ENCODE measurements at places on chromosomes 1 and 21.

- DNase-seq = no peak
These were observed 84.7 kb downstream of the DISP3 start for GRCh38 chr1:11563560-11564069.

- no peak for DNase-seq
These were observed 277.1 kb upstream of the SGIP1 start for GRCh38 chr1:66256629-66257572.

DNA sequence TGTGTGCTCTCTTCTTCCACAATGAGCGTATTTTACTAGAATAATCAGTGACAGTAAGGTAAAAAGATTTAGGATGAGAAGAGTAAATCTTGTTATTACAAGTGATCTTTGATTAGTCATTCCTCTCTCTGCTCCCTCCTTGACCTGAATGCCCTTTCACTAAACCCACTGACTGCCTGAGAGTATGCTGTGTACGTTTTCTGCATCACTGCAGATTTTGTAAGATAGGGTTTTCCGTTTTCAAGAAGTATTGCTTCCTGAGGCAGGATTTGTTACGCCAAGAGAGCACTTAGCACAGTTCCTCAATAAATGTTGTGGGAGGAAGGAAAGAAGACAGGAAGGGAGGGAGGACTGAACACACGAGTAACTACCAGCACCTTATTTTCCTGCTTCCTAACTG, 7.7 kb upstream of the LAMB3 start:
- no peak for DNase-seq

DNA sequence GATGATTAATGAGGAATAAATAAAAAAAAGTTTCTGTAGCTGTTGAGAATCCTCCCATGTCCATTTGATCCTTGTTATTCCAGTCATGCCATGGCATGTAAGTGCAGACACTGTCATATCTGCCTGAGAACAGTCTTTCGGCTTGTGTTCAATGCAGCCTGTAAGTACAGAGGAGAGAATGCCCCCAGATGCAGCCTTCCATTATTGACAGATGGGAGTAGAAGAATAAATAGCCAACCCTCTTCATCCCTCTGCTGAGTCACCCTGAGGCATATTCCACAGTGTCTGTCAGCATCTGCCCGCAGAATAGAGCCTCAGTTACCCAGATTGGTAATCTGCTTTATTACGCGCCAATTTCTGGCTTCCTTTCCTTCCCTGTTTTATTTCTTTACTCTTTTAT, 139.4 kb downstream of the LRRC7 start:
- DNase-seq = no peak

DNA sequence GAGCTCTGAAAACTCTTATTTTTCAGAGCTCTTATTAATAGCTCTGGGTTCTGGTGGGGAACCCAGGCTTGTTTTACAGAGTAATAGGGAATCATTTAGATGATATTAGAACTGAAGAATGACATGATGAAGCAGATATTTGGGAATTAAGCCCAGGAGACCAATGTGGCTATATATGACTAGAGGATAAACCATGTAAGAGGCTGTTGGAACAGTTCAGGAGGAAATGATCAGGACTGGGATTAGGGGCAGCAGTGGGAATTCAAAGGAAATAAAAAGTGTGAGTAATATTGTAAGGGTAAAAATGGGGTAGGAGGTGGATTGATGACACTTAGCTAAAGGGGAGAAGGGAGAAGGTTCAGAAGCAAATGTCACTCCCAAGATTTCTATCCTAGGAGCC, 58.6 kb downstream of the GIPC2 start:
- no peak for DNase-seq

- DNase-seq = no peak
These were observed 240.2 kb upstream of the PTBP2 start for GRCh38 chr1:96481409-96481808.

DNA sequence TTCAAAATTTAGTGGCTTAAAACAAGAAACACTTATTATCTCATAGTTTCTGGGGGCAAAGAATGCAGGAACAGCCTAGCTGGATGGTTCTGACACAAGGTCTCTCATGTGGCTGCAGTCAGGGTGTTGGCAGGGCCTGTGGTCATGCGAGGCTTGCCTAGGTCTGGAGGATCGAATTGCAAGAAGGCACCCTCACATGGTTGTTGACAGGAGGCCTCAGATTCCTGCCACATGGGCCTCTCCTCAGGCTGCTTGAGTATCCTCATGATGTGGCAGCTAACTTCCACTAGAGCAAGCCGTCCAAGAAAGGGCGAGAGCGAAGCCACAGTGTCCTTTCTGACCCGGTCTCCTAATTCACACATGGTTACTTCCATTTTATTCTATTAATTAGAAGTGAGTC, 6.2 kb upstream of the NRIP1 start:
- DNase-seq = no peak

DNA sequence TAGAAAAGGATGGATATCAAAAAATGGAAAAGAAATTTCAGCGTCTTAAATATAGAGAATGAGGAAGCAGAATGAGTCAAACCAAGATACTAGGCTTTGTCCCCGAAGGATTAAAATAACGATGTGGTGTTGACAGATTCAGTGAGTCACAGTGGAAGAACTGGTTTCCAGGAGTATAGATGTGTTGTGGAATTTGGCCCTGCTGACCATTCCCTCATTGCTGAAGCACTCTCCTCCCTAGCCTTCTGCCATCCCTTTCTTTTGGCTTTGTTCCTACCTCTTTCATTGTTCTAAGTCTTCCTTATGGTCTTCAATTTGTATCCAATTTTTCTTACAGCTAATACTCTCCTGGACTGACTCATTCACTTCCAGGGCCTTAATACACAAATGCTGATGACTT, 23.1 kb upstream of the USP25 start:
- DNase-seq = no peak

DNA sequence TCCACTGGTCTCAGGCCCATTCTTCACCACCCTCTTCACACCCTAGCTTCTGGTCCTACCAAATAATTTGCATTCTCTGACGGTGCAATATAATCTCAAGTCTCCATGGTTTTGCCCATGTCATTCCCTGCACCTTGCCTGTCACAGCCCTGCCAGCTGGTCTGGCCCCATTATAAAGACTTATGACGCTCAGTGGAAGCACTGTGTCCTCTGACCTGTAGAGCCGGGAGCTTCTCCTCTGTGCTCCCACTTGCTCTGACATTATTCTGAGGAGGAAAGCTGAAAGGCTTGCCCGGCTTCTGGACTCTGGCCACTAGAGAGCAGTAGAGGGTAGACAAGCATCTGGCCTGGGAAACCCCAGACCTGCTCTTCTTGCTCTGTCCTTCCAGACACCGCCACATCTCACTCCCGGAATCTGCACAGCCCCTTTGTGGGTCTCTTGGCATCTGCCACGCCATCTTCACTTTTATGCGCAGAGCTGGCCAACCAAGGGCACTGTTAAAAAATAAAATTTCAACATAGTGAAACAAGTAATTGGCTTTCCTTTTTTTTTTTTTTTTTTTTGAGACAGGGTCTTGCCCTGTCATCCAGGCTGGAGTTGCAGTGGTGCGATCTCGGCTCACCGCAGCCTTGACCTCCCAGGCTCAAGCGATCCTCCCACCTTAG, 44.4 kb downstream of the NENF start:
- DNase-seq = peak; percentile 43

DNA sequence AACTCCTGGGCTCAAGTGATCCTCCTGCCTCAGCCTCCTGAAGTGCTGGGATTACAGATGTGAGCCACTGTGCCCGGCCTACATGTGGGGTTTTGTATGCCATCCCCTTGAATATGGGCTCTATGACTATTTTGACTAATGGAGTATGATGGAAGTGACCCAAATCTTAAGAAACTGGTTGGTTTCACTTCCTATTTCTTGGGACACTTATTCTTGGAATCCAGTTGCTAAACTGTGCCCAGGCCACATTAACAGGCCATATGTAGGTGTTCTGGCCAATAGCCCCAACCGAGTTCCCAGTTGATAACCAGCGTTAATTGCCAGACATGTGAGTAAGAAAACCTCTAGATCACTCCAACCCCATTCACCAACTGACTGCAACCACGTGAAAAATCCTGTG, 36.3 kb upstream of the CLIC4 start:
- no peak for DNase-seq

GRCh38 chr1:227308367-227309336, 9.6 kb downstream of the CDC42BPA start:
- no peak for DNase-seq

- DNase-seq = no peak
These were observed 68.3 kb downstream of the TCP10L start for GRCh38 chr21:32516756-32517649.

DNA sequence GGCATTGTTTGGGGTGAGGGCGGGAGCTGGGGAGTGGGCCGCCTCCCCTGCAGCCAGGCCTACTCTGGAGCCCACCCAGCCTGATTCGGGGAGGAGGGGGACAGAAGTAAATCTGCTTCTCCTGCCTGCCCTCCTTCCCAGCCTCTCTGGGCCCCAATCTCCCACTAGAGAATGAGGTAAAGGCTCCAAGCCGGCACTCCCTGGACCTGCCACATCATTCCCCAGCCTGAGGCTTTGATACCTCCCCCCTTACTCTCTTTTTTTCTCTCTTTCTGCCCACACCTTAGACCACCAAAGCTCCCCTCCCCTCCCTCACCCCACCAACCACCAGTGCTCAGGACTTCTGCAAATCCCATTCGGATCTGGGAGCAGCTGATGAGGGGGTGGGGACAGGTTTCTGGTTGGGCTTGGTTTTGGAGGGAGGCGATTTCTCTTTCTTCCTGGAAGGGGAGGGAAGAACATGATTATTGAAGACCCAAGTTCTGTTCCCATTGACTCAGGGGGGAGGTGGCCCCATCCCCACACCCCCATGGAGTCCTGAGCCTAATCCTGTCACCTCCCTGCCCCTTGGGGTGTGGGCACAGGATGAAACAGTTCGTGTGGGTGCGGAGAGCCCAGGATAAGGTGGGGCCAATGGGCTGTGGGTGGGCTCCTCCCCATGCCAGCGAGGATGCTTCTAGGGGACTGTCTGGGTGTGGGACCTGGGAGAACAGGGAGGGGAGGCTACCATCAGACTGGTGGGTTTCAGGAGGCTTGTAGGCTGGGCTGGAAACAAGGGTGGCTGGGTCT, 1.3 kb downstream of the MAP7D1 start:
- no peak for DNase-seq

GRCh38 chr21:31045841-31046240, 7.6 kb upstream of the KRTAP19-8 start:
- no peak for DNase-seq

GRCh38 chr1:53110370-53111072, 31.9 kb downstream of the SLC1A7 start:
- DNase-seq = no peak

GRCh38 chr1:51671527-51672325, 54.8 kb downstream of the OSBPL9 start:
- no peak for DNase-seq

GRCh38 chr1:73144311-73144710, 862.0 kb upstream of the NEGR1 start:
- no peak for DNase-seq

GRCh38 chr1:147892731-147893214, 9.8 kb upstream of the GJA8 start:
- no peak for DNase-seq

GRCh38 chr1:244067893-244068292, 16.8 kb downstream of the ZBTB18 start:
- no peak for DNase-seq

DNA sequence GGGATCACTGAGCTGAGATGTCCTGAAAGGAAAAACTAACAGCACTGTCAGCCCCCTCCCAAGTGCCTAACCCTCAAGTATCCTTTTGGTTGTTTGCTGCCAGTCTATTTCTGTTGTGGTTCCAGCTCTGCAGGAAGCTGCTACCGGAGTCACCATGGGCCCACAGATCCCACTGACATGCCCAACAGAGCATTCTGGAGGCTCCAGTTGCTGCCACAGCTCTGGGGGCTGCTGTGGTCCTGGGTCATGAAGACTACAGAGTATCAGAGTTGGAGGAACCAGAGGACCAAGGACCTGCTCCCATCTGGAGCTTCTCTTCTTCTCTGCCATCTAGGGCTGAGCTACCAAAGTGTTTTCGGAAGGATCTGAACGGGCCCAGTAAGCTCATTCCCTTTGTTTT, 910 bp downstream of the LCE3A start:
- DNase-seq = no peak

DNA sequence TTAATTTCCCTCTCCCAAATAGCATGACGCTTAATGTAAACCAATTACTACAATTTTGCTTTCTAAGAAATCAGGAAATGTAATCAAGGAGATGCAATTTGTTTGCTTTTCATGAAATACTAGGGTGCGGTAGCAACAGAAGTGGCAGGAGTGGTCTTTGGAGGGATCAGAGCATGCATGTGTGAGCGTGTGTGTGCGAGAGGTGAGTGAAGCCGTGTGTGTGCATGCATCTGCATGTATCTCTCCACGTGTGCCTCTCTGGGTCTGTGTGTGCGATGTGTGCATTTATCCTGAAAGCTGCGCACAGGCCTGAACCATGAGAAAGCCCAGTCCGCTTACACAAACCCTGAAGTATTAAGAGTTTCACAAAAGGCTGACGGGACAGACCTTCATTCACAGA, 249.8 kb upstream of the C1orf174 start:
- DNase-seq = no peak

DNA sequence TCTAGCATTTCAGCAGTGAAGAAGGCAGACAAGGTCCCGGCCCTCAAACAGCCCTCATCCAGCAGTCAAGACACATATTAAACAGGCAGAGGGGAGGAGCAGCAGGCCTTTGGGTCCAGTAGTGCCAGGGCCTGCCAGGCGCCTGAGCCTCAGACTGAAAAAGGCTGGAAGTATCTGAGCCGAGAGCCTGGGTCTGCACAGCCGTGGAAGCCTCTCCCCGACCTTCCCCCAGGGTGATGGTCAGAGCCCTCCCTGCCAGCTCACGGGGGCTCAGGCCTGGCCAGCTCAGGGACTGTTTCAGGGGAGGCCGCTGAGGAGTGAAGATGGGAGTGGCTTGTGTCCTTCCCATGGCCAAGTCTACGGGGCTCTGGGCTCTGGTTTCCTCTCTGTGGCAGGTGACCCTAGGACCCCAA, 565.2 kb downstream of the PTPRU start:
- DNase-seq = no peak

DNA sequence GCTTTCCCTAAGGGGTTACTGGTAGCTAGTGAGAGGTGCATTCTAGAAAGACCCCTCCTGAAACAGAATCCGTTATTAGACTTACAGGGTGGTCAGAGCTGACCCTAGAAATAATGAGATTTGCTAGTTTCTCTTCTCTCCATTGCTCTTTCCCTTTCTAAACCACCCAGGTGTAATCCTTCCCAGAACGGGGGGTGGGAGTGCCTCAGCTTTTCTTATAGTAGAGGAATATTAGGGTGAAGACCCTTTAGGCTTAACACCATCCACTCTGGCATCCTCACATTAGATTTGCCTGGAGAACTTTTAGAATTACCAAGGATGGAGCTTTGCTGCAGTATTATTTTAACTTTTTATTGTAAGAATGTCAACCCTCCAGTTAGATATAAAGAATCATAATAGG, 49.4 kb downstream of the CAPN9 start:
- no peak for DNase-seq

Measured in stimulated activated CD8-positive, alpha-beta memory T cell treated with anti-CD3 and anti-CD28 coated beads, Interleukin-7, amount 100 ng/mL, for 1 hour (primary cell).